ENCODE measurements at places on chromosomes 12 and 14.

DNA sequence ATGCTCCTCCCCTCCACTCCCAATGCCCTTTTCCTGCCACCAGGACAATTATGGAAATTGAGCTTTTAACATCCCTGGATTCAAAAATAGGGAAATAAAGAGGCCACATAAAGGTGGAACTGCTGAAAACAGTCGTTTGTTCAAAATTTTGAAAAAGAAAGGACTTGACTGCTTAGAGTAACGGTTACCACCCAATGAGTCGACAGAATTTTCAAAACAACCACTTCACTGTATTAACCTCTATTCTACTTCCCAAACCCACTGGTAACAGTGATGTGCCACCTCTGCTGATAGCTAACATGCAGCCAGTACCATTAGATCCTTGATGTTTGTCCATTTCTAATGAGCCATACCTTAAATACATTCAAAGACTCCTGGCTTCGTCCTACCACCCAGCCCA is 4.9 kb downstream of the ST8SIA1 start:
- no peak for DNase-seq

DNA sequence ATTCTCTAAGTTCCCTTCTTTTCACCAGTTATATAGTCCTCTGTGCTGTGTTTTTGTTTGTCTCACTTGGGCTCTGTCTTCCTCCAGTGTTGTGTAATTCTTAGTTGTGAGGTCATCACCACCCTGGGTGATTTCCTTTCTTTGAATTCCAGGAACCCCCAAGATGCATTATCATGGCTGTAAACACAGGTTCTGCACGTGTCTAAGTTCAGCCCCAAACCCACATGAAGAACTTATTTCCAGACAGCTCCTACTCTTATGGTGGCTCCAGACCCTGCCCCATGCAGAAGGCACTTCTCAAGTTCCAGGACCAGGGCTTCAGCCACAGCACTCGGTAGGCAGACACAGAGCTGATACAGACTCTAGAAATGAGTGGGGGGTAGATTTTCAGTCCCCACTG is 560.5 kb downstream of the BCL11B start:
- DNase-seq: no peak

DNA sequence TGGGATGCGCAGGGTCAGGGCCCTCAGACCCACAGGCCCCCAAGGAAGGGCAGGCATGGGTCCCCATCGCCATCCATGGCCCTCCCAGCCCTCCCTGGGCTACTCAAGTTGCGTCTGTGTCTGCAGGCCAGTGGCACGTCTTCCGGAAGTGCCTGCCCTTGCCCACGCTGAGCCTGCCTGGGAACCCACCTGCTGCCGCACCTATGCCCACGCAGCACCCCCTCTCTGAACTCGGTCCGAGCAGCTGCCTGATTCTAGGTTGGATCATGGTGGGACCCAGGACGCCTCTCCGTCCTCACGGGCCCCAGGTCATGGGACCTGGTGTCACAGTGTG is 182.8 kb downstream of the ADGRD1 start:
- no peak for DNase-seq

GRCh38 chr14:96816281-96816680 is 19.1 kb downstream of the VRK1 start:
- no peak for DNase-seq

DNA sequence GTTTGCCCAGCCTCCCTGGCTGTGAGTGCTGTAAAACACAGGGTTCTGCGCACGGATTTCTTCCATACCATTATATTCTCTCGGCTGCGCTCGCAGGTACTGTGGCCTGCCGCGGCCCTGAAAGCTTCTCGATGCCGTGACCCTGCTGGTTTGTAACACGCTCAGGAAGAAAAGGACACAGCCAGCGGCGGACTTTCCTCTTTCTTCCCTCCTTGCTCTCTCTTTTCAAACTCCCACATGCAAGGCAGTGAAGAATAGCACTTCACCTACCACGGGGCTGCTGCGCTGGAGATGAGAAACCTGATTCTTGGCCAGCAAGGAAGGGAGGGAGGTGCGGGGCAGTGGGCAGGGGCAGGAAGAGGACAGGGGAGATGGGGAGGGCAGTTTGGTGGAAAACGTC is 130.2 kb downstream of the RBM19 start:
- no peak for DNase-seq

DNA sequence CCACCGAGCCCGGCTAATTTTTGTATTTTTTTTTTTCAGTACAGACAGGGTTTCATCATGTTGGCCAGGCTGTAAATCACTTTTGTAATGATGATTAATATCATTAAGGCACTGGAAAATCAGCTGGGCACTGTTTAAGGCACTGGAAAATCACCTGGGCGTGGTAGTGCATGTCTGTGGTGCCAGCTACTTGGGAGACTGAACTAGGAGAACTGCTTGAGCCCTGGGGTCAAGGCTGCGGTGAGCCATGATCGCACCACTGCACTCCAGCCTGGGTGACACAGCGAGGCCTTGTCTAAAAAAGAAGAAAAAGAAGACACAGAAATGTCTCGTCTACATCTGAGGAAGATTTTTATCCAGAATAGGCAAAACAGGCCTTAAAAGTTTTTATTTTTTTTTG is 12.7 kb downstream of the SLC11A2 start:
- no peak for DNase-seq

Measured in stimulated activated CD8-positive, alpha-beta memory T cell treated with anti-CD3 and anti-CD28 coated beads, Interleukin-2, amount 100 ng/mL, for 1 hour (primary cell).